ENCODE measurements at places on chromosomes 12 and 14. TPM values are rescaled to one million over a fixed set of nuclear protein-coding genes. Genes with fewer than 3 reads are reported as not detected.

PAPLN gene
- total RNA-seq: 18.0 TPM

SERPINA12 gene
- total RNA-seq: not detected

MORN3 gene
- total RNA-seq: 1.6 TPM

GRIN2B gene
- total RNA-seq: 2.0 TPM

TSPAN11 gene
- not detected for total RNA-seq

GDF3 gene
- not detected for total RNA-seq

AREL1 gene
- 34.8 TPM for total RNA-seq

SCNN1A gene
- total RNA-seq: not detected

BTBD6 gene
- total RNA-seq: 130 TPM

ABCC9 gene
- total RNA-seq: not detected

ACVR1B gene
- total RNA-seq: 2.4 TPM

SLC39A9 gene
- total RNA-seq: 161 TPM

TAC3 gene
- not detected for total RNA-seq

SALL2 gene
- not detected for total RNA-seq

- H3K4me3 ChIP-seq: no peak overlapping the region
- peaks cover 43% of the 10 kb centered on the region for H3K36me3 ChIP-seq
- peak; percentile 82 for DNase-seq
- H3K27me3 ChIP-seq: no peaks in the 10 kb centered on the region
Observed at GRCh38 chr12:111451649-111452129, 46.0 kb downstream of the SH2B3 start.

DNA sequence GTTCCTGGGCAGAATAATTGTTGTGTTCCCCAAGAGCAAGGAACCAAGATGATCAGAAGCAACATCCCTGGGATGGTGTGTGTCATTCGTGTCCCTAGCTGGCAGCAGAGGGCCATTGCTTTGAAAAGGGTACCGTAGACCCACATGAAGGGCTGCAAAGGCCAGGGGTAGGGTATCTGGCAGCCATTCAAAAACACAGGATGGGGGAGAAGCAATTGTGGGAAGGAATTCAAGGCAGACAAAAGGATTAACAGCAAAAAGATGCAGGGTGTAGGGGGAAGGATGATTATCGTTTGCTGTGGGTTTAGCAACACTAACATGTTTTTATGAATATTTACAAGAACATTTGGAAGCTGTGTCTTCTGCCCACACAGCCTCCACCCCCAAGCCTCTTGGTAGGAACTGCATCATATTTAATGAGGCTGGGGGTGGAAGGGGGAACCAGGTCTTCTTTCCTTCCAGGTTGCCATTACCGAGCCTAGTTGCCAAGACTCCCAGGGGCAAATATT, 169.0 kb upstream of the G2E3 start:
- DNase-seq: no peak
- H3K36me3 ChIP-seq: no peaks in the 10 kb centered on the region
- no peak overlapping the region for H3K4me3 ChIP-seq
- no peak overlapping the region for H3K27ac ChIP-seq

DNA sequence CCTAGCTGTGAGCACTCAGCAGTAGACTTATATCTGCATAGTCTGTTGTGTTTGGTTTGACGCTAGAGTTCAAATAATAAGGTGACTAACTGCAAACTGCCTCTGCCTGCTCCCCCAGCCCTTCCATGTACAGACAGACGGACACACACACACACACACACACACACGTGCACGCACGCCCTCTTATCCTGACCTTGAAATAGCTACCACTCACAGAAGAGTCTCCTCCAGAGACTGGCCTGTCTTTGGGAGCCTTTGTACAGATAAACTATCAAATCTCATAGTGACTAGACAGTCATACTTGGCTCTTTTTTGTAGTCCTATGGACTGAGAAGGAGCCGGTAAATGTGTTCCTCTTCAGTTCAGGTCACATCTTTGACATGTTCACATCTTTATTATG, 158.4 kb downstream of the FBXL14 start:
- no peak for DNase-seq
- H3K4me1 ChIP-seq: no peaks in the 10 kb centered on the region

GRCh38 chr12:81417056-81417455, 339.2 kb downstream of the ACSS3 start:
- H3K27ac ChIP-seq: no peak overlapping the region
- no peak overlapping the region for H3K4me3 ChIP-seq
- DNase-seq: no peak
- no peaks in the 10 kb centered on the region for H3K36me3 ChIP-seq

DNA sequence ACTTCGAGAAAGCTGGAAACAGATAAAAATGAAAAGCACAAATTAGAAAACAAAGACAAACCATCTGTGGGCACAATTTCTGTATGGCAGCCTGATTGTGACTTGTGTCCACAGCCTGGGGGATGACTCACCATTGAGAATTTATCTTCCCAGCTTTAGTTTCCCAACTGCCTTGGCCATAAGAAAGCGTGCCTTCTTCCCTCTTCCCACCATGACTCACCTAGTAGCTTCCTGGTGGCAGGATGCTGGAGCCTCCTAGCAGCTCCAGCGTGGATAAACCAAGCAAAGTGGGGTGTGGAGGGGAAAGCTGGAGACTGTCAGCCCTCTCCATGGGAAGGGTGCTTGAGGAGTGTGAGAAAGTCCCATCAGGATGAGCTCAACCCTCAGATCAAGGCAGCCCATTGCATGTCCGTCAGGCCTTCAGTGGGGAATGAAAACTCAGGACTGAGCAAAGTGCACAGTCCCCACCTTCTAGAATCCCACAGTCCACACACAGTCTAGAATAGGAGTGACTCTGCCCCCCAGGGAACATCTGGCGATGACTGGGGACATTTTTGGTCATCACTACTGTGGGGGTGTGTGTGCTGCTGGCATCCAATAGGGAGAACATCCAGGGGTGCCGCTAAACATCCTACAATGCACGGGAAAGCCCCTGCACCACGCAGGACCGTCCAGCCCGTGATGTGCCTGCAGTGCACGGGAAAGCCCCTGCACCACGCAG, 22.4 kb upstream of the SERPINA6 start:
- H3K36me3 ChIP-seq: no peaks in the 10 kb centered on the region
- H3K4me3 ChIP-seq: no peak overlapping the region
- peaks cover 6% of the 10 kb centered on the region for H3K27me3 ChIP-seq

- H3K36me3 ChIP-seq: no peaks in the 10 kb centered on the region
- no peak for DNase-seq
- no peak overlapping the region for H3K4me3 ChIP-seq
- H3K27ac ChIP-seq: no peak overlapping the region
- H3K4me1 ChIP-seq: no peaks in the 10 kb centered on the region
- no peaks in the 10 kb centered on the region for H3K27me3 ChIP-seq
Observed at GRCh38 chr14:84084056-84084630, 1445.8 kb upstream of the FLRT2 start.

DNA sequence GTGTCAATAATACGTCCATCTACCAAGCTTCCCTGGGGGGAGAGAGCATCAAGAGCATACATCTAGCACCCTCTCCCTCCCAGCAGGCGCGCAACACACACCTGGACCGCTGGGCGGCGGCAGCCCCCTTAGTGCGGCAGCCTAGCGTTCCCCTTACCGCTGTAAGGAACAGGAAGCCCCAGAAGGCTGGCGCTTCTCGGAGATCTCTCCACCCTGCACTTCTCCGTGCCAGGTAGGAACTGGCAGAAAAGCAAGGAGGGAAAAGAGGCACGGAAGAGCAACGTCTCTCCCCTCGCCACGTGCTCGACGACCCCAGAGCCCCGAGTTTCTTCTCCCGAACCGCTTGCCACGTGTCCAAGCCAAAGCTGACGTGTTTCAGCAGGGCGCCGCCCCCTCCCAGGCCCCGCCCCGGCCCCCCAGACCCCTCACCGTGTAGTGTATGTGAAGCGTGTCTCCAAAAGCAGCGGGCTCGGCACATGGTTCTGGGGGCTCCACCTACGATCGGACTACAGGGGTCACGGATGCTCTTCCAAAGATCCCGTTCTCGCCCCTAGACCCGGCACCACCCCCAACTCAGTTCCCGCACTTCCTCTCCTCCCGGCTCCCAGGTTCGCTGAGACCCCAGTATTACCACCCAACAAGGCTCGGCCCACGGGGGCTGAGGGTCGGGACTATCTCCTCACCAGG, 532 bp downstream of the FKBP11 start:
- H3K27ac ChIP-seq: peak overlapping the region; percentile 37
- H3K4me1 ChIP-seq: peaks cover 14% of the 10 kb centered on the region
- peak; percentile 90 for DNase-seq
- peaks cover 23% of the 10 kb centered on the region for H3K36me3 ChIP-seq

- no peaks in the 10 kb centered on the region for H3K27me3 ChIP-seq
- DNase-seq: no peak
- no peak overlapping the region for H3K4me3 ChIP-seq
- H3K27ac ChIP-seq: no peak overlapping the region
Observed at GRCh38 chr12:3700861-3701260, 52.0 kb downstream of the CRACR2A start.

GRCh38 chr14:56659964-56660551, 80.5 kb downstream of the TMEM260 start:
- no peaks in the 10 kb centered on the region for H3K27me3 ChIP-seq
- DNase-seq: peak; percentile 84
- H3K27ac ChIP-seq: no peak overlapping the region
- no peaks in the 10 kb centered on the region for H3K36me3 ChIP-seq

GRCh38 chr12:45327823-45328383, 112.0 kb downstream of the ANO6 start:
- no peaks in the 10 kb centered on the region for H3K4me1 ChIP-seq
- H3K27me3 ChIP-seq: no peaks in the 10 kb centered on the region
- DNase-seq: no peak
- H3K36me3 ChIP-seq: no peaks in the 10 kb centered on the region
- no peak overlapping the region for H3K4me3 ChIP-seq
- H3K27ac ChIP-seq: no peak overlapping the region

DNA sequence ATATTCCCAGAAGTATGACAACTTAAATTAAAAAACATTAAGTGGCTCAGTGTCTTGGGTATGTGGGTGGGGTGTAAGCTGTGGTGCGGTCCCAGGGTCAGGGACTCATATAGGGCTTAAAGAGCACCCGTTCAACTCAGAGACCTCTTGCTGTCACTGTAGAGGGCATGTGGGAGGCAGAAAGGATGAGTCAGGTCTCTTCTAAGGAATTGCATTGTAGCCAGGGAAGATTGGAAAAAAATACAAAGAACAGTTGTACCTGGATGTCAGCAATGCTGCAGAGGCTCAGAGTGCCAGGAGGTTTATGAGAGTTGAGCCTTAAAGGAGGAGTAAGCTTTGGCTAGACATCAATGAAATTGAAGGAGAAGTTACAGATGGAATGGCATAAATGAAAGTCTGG, 104.1 kb downstream of the MYRFL start:
- H3K27ac ChIP-seq: no peak overlapping the region
- H3K4me3 ChIP-seq: no peak overlapping the region
- peaks cover 54% of the 10 kb centered on the region for H3K4me1 ChIP-seq
- H3K27me3 ChIP-seq: no peaks in the 10 kb centered on the region
- H3K36me3 ChIP-seq: no peaks in the 10 kb centered on the region

- H3K27me3 ChIP-seq: no peaks in the 10 kb centered on the region
- H3K4me1 ChIP-seq: no peaks in the 10 kb centered on the region
- no peak overlapping the region for H3K27ac ChIP-seq
Observed at GRCh38 chr14:104202259-104203070, 64.1 kb downstream of the KIF26A start.

DNA sequence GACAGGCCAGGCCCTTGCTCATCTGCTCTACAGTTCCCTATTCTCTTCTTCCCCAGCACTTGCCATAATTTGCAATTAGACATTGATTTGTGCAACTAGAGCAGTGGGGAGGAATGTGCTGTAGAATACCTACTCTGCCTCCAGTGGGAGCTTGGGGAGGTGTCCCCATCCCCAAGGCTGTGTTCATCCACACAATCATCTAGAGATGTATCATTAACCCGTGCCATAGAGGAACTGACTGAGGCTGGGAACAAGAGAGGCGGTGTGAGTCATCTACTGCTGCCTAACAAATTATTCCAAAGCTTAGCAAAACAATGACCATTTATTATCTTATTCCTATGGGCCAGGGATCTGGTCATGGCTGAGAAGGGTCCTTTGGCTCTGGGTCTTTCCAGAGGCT, 5.1 kb upstream of the OTUB2 start:
- no peaks in the 10 kb centered on the region for H3K27me3 ChIP-seq
- no peak overlapping the region for H3K4me3 ChIP-seq
- DNase-seq: no peak
- H3K4me1 ChIP-seq: no peaks in the 10 kb centered on the region

DNA sequence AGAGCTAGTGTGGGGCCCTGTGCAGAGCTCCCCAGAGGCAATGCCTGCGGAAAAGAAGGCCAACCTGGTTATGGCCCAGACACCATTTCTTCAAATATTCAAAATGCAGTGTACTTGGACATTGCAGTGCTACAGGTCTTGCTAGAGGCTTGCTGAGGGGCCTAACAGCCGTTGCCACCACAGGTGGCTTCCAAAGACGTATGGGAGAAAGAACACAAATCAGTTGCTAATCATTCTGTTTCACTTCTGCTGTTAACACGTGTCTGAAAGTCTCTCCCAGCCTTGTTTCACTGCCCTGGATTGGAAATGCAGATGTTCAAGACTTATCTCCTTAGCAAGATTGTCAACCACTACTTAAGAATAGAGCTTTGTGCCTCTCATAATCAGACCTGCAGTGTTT, 925.9 kb downstream of the GALC start:
- H3K27me3 ChIP-seq: no peaks in the 10 kb centered on the region
- DNase-seq: peak; percentile 99
- H3K27ac ChIP-seq: peak overlapping the region; percentile 99
- H3K36me3 ChIP-seq: peaks cover 21% of the 10 kb centered on the region
- H3K4me1 ChIP-seq: peaks cover 100% of the 10 kb centered on the region

- no peak for DNase-seq
- peaks cover 22% of the 10 kb centered on the region for H3K36me3 ChIP-seq
- no peak overlapping the region for H3K4me3 ChIP-seq
- H3K27ac ChIP-seq: peak overlapping the region; percentile 77
- no peaks in the 10 kb centered on the region for H3K27me3 ChIP-seq
Observed at GRCh38 chr12:105343836-105344235, 13.3 kb downstream of the C12orf75 start.

DNA sequence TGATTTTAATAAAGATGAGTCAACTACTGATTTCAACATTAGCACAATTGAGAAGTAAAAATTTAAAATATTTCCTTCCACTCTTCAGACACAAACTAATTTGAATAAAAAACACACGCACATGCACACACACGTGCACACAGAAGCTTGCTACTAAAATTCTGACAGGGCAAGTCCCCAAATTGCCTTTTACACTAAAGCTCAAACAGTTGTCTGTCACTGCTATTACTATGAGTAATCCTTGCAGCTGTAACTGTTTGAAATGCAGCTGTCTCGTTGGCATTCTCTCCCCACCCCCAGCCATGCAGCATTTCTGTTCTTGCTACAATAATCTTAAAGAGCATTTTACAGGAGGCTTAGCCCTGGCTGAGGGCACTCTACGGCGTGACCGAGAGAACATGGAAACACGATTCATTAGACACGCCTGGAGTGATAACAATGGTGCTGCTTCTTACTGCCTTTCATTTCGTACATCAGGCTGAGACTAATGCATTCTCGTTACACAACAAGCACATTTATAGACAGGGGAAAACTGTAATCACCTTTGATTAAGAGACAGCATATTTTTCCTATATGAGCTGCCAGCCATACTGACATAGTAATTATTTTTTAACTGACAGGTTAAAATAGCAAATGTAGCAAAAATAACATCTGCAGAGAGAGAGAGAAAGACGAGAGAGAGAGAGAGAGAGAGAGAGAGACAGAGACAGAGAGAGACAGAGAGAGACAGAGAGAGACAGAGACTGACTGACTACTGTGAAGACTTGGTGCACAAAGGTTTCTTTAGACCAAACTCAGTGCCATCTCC, 153.8 kb downstream of the MED13L start:
- H3K27ac ChIP-seq: no peak overlapping the region
- H3K36me3 ChIP-seq: no peaks in the 10 kb centered on the region
- no peak overlapping the region for H3K4me3 ChIP-seq
- no peak for DNase-seq
- no peaks in the 10 kb centered on the region for H3K27me3 ChIP-seq

GRCh38 chr12:94100211-94100627, 48.2 kb upstream of the PLXNC1 start:
- no peaks in the 10 kb centered on the region for H3K36me3 ChIP-seq
- no peak for DNase-seq
- no peak overlapping the region for H3K27ac ChIP-seq
- no peaks in the 10 kb centered on the region for H3K27me3 ChIP-seq
- peaks cover 7% of the 10 kb centered on the region for H3K4me1 ChIP-seq

Measured in Karpas-422 (cell line).